ENCODE measurements at places on chromosomes 16 and 17.

DNA sequence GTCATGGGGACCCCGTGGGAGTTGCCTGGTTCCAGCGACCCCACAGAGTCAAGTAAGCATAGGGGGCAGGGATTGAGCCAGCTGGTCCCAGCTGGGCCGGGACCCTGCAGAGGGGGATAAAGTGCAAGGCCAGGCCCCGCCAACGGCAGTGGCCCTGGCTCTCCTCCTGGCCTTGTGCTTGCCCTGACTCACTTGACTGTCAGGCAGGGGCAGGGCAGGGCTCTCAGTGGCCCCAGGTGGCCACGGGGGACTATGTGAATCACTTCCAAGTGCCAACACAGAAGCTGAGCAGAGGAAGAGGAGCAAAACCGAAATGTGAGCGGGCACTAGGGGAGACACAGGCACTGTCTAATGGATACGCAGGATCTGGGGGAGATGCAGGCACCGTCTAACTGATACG lies 21.6 kb upstream of the NCBP3 start:
- no peak for DNase-seq

GRCh38 chr17:45734598-45734997 lies 49.5 kb upstream of the CRHR1 start:
- DNase-seq: no peak

- DNase-seq: no peak
Observed at GRCh38 chr17:62998665-62999393, 32.8 kb downstream of the TANC2 start.

- no peak for DNase-seq
Observed at GRCh38 chr16:50724306-50724705, 17.6 kb upstream of the CYLD start.

GRCh38 chr16:31181102-31181830 lies 1.3 kb downstream of the FUS start:
- peak; percentile 45 for DNase-seq

DNA sequence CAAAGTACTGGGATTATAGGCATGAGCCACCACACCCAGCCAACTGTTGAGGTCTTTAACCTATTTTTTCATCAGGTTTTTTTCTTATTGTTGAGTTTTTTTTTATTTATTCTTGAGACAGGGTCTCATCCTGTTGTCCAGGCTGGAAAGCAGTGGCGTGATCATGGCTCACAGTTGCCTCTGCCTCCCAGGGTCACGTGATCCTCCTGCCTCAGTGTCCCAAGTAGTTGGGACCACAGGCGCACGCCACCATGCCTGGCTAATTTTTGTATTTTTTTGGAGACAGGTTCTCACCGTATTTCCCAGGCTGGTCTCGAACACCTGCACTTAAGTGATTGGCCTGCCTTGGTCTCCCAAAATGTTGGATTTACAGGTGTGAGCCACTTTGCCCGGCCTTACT lies 95.9 kb downstream of the BCAS3 start:
- no peak for DNase-seq

- DNase-seq: no peak
Observed at GRCh38 chr17:48283411-48283810, 146.6 kb downstream of the SKAP1 start.

GRCh38 chr16:29710227-29711219 lies 31.5 kb downstream of the QPRT start:
- peak; percentile 51 for DNase-seq

DNA sequence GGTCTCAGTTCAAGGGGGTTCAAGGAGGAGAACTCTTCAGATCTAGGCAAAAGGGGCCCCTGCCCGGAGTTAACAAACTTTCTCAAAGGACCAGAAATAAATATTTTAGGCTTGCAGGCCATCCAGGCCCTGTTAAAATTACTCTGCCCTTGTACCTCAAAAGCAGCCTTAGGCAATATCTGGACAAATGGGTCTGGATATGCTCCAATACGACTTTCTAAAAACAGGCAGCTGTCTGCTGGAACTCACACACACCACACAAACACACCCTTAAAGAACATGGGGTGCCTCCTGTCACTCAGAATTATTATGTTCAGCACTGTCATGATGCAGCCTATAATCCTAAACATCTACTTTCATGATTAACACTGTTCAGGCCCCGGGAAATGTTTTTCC lies 75.5 kb downstream of the TMEM132E start:
- no peak for DNase-seq

GRCh38 chr17:78223061-78223460 lies 8.4 kb upstream of the TMEM235 start:
- DNase-seq: no peak

GRCh38 chr16:29994600-29995323 lies 655 bp downstream of the HIRIP3 start:
- peak; percentile 83 for DNase-seq

All from DND-41 (cell line).